CD4-positive, alpha-beta T cell treated with Interleukin-17A for 4 hours (primary cell): ENCODE measurements at places on chromosomes 1 and 21.
A peak's percentile ranks its signal among the peaks of the same experiment; 100 is the strongest.

DNA sequence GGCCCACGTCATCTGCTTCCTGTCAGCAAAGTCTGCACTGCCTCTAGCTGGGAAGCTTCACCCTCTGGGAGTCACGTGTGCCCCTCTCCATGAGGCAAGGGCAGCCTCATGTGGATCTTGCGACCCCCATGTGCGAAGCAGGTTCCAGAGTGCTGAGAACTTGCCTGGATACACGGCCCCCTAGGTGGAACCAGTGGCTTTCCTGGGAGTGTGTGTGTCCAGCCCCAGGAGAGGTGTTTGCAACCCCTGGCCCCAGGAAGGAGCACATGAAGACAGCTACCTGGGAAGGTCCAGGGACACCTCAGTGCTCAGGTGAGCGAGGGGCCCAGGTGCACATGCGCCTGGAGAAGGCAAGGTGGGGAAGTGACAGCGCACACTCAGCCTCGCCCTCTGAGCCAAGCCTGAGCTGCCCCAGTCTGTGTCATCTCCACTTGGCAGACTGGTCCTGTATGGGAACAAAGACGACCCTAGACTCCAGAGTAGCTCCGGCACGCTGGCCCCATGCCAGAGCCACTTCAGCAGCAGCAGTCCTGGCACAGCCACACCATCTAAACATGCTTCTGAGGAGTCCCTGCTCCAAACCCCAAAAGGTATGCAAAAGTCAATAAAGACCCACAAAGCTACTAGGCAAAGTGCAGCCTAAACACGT lies 8.9 kb downstream of the LSS start:
- DNase-seq: no peak

GRCh38 chr1:33312413-33312749 lies 8.5 kb downstream of the A3GALT2 start:
- no peak for DNase-seq

DNA sequence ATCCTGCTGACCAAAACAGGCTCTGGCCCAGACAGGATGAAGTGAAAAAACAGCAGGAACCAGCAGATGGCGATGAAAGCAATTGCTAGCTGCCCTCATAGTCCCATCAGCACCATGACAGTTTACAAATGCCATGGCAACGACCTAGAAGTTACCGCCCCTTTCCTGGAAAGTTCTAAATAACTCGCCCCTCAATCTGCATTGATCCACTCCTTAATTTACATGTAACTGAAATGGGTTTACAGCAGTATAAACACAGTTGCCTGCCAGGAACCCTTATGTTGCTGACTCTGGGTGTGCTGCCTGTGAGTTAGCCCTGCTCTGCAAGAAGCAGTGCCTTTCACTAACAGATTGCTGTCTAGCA lies 65.5 kb upstream of the CR1L start:
- DNase-seq: peak; percentile 28

GRCh38 chr1:14466006-14466405 lies 132.5 kb upstream of the KAZN start:
- no peak for DNase-seq

- DNase-seq: no peak
These were observed 142.5 kb downstream of the DAB1 start for GRCh38 chr1:57281324-57281723.

- no peak for DNase-seq
These were observed 26.4 kb upstream of the EEIG2 start for GRCh38 chr1:108533351-108534083.

DNA sequence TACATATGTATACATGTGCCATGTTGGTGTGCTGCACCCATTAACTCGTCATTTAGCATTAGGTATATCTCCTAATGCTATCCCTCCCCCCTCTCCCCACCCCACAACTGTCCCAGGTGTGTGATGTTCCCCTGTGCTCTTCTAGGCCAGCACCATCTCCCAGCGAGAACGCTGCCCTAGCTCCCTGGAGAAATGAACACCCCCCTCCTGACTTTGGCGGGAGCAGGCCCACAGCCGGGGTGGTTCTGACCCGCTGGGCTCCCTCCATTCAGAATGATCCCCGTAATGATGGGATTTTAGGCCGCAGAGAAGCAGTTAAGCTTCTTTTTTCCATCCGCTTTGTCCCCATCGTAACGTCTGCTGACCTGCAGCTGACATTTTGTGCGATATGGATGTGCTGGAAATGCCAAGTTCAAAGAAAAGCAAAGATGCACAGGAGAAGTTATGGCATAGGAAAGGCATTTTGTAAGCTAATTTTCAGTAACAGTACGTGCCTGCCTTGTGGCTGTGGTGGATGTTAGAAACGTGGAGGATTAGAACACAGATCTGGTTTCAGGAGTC lies 39.3 kb downstream of the ELK4 start:
- DNase-seq: no peak

GRCh38 chr1:153429266-153430165 lies 13.2 kb downstream of the S100A7A start:
- DNase-seq: no peak

DNA sequence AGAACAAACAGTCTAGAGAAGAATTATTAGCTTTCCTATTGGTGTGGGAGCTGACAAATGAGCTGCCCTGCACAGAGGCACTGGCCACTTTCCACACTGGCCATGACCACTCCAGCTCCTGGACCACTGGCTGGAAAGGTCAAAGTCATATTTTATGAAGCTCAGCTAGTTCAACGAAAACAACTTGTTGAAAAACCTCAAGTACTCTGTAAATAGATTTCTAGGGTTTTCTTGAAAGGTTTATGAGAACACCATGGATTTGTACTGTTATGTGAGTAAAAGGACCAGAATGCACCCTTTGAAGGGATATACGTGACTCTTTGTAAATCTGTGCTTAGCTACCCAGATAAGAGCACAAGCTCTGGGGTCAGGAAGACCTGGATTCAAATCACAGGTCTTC lies 54.5 kb upstream of the FGGY start:
- no peak for DNase-seq
